Esophagus muscularis mucosa (tissue), 4 donors: ENCODE measurements at places on chromosomes 13 and 19. TPM values are rescaled to one million over a fixed set of nuclear protein-coding genes. Genes with fewer than 3 reads are reported as not detected.

The CCDC194 gene
- not detected for total RNA-seq

The ZNF709 gene
- 2.0 TPM for total RNA-seq

The TINCR gene
- total RNA-seq = 2.9 TPM

The SPIB gene
- not detected for total RNA-seq

The CLPTM1 gene
- total RNA-seq = 105 TPM

The OR10H1 gene
- total RNA-seq = not detected

The CYP2A7 gene
- total RNA-seq = not detected

The TEX26 gene
- 0.69 TPM for total RNA-seq

The ZNF154 gene
- 8.7 TPM for total RNA-seq

The KLK2 gene
- not detected for total RNA-seq

The KCNK6 gene
- 2.9 TPM for total RNA-seq

- DNase-seq = no peak
These were observed 552.1 kb downstream of the DCT start for GRCh38 chr13:93927431-93927830.

DNA sequence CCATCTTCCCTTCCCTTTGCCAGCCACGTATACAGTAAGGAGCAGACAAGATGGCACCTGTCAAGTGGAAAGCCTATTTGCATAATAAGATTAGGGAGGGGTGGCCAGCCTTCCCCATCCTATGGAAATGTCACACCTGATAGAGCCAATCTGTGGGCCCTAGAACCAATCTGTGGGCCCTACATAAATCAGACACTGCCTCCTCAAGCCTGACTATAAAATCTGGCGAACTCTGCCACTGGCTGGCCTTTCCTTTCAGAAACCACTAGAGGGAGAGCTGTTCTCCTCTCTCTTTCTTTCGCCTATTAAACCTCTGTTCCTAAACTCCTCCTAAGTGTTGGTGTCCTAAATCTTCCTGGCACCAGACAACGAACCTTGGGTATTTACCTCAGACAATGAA lies 231.5 kb upstream of the KLHL1 start:
- no peak for DNase-seq

- DNase-seq = no peak
These were observed 115.6 kb downstream of the FRY start for GRCh38 chr13:32147193-32147592.

- no peak for DNase-seq
These were observed 31.1 kb downstream of the OPA3 start for GRCh38 chr19:45553464-45553863.

- DNase-seq = no peak
These were observed 57.2 kb downstream of the WASF3 start for GRCh38 chr13:26614721-26615120.

DNA sequence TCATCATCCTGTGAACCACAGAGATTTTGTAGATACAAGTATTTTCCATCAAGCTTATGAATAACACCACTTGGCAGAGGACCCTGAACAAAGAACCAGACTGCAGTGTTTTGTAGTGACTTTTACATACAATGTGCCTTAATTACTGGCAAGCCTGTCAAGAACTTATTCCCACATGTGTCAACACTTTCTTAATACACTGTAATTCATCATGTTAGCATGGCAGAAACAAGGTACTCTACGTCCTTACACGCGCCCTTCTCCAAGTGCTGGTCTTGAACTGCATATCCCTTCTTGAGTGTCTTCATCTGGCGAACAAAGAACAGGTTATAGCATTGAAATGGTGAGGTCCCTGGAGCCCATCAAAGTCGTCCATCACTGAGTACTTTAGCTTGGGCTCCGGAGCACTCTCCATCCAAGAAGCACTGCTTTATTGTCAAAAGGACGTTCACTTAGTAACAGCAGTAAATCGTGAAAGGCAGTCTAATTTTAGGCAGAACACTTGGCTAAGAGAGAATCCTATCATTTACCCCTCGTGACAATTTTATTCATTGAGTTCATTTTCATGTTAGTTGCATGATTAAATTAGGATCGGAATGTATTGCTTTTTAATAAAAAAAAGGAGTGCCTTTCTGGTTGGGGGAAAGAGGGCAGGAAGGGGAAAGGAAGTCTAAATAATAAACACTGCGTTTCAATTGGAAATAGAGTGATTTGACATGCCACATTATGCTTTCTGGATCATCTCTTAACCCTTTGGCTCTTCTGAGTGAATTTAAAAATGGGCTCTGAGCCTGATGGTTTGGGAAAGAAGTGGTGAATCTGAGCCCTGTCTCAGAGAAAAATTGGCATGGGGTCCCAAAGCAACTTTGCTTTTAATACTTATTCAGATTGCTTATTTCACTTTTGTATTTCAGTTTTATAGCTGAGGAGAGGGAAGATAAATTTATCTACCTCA lies 376.1 kb downstream of the DLEU7 start:
- no peak for DNase-seq

GRCh38 chr19:872266-872951 lies 12.9 kb downstream of the CFD start:
- DNase-seq = no peak

DNA sequence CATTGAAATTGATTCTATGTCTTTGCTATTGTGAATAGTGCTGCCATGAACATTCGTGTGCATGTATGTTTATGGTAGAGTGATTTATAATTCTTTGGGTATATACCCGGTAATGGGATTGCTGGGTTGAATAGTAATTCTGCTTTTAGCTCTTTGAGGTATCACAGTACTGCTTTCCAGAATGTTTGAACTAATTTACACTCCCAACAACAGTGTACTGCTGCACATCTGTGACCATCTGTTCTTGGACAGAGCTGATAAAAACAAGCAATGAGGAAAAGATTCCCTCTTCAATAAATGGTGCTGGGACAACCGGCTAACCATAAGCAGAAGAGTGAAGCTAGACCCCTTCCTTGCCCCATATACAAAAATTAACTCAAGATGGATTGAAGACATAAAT lies 231.0 kb downstream of the MYO16 start:
- no peak for DNase-seq

- DNase-seq = no peak
These were observed 1049.8 kb downstream of the OLFM4 start for GRCh38 chr13:54078271-54078870.

- DNase-seq = no peak
These were observed 10.5 kb downstream of the LYL1 start for GRCh38 chr19:13092158-13092543.

DNA sequence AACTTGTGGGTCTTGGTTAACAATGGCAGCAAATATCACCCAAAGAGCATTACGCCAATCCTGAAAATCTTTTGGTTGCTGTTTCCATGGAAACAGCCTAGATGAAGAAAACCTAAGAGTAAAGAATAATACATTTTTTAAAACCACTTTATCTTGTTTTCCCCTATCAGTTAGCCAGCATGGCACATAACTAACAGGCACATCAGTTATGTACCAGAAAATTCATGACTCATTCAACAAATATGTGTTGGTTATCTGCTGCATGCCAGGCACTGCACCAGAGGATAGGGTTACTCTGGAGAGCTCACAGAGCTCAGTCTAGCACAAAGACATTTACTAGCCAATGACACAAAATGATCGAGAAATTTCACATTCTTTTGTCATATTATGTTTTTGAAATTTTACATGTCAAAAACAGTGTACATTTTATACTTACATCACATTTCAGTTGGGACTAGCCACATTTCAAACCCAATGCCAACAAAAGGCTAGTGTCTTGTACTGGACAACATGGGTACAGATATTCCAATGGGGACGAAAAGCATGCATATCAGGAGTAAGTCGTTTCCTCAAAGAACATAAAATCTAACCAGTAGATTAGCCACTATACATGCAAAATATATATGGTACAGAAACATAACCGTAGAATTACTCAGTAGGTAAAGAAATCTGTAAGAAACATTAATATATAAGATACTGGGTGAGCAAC lies 20.3 kb downstream of the LNX2 start:
- DNase-seq = no peak

GRCh38 chr19:4446704-4447200 lies 10.8 kb downstream of the UBXN6 start:
- no peak for DNase-seq

DNA sequence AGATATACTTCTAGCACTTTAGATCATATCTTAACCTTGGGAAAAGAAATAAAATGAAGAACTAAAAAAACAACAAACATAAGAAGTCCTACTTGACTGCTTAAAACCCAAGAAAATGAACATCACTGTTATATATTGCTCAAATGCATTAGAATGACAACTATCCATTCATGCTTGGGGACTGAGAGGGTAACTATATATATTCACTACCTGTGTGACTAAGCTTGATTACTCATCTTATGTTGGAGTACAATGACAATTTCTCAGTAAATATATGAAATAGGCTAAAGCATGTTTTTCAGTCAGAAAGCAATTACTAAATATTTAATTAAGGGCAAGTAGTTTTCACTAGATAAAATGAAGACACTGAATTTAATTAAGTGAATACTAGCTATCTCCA lies 40.1 kb downstream of the ZC3H13 start:
- DNase-seq = no peak

DNA sequence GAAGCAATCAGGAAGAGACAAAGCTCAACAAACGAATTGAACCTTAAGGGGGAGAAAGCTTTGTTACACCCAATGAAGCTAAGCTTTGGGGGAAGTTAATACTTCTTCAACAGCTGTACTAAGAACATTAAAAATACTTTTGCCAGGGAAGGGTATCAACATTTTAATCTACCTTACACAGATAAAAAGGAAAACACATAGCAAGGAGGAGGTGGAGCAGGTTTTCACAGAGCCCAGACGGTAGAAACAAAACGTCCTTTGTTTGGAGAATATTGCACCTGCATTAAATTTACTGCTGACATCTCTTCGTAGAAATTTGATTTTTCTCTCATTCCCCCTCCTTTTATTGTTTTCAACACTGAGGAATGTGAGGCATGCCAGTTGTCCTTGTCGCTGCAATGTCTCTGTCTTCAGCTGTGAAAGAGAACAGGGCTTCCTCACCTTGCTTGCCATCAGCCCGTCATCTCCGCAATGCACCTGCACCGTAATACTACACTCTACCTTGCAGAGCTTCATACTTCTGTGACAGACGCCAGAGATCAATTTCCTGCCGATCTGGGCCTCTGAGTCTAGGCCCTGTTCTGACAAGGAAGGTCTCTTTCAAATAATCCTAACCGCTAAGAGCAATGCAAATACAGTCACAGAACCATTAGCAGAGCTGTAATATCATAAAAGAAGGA lies 270.8 kb downstream of the SPRY2 start:
- no peak for DNase-seq

- DNase-seq = no peak
These were observed 79.7 kb upstream of the MBNL2 start for GRCh38 chr13:97142452-97142851.

DNA sequence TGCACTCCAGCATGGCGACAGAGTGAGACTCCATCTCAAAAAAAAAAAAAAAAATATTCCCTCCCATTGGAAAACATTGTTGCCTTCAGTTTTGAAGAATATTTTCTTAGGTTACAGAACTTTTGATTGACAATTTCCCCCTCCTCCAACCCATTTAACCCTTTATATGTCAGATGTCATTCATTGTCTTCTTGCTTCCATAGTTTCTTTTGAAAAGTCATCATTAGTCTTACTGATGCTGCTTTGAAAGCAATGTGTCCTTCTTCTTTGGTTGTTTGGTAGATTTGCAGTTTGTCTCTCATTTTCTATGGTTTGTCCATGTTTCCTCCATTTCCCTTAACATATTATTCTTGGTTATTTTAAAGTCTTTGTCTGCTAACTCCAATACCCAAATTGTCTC lies 25.4 kb downstream of the ZNF558 start:
- no peak for DNase-seq

GRCh38 chr13:113839536-113840204 lies 24.2 kb downstream of the GAS6 start:
- DNase-seq = no peak

DNA sequence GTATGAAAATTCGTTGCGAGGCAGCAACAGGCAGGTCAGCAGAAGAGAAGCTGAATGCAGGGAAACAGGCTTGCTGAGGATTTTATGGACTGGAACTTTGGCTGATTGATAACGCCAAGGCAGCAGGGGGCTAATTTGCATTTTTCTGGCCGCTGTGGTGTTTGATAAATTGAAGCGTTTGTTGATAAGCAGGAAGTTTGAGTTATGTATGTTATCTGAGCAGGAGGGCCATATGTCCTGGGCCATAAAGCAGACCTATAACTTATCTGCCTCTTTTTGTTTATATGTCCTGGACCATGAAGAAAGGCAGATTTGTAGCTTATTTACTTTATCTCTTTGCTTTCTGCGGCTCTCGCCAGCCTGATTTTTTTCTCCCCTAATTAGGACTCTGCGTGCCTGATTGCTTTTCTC lies 65.9 kb downstream of the ZNF627 start:
- DNase-seq = no peak

DNA sequence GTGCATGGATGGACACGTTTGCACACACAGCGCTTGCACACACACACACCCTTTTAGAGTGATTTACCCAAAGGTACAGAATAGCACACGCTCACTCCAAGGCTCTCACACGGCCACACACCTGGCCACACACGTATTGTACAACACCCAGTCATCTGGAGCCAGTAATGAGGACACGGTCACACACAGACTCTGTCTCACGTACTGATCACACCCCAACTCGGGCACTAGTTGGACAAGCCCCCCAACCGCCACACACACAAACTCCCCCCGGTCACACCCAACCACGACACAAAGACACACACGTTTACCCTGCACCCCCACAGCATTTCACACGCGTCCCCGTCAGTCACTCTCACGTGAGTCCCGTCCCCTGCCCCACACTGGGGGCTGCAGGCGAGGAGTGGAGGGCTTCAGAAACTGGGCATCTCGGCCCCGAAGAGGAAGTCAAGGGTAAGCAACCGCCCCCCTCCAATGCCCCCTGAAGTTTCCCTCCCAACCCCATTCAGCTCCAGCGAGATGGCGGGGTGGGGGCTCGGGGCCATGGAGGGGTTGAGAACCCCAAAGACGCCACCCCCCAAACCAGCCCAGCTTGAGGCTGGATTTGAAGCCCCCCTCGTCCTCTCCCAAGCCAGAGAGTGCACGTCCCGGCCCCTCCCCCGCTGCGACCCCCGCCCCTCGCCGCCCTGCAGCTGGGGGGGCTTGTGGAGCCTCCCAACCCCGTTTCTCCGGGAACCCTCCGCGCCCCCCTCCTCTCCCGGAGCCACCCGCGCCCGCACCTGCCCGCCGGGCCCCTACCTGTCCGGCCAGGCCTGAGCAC lies 599 bp downstream of the OLFM2 start:
- DNase-seq = no peak

DNA sequence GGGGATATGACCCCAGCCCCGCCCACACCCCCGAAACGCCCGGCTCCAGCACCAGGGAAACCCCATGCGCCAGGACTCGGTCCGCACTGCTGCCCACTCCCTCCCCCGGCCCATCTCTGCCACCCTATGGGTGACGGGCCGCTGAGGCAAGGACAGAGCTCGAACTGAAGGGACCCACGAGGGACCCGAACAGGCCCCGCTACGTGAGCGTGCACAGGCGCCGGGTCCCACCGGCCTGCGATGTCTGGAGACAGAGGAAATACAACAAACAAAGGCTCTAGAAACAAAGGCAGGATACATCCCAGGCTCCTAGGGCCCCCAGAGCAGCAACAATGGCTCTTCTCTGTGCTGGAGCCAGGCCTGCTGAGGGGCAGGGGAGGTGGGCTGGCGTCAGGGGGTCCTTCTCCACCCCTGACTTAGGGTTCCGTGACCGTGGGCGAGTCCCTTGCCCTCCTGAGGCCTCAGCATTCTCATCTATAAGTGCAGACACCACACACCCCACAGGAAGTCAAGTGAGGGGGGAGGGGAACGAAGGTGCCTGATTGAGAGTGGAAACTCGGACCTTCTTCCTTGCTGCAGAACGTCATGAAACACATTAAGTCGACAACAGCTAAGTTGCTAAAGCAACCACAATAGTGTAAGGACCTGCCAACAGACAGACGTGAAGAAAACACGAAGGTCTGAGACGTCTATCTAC lies 3.1 kb downstream of the ABHD17A start:
- no peak for DNase-seq

- no peak for DNase-seq
These were observed 10.2 kb downstream of the ANGPTL4 start for GRCh38 chr19:8373867-8374813.
